ENCODE measurements at places on chromosomes 11 and 22.

- DNase-seq: no peak
Observed at GRCh38 chr11:111605681-111606080, 3.4 kb downstream of the SIK2 start.

- DNase-seq: no peak
Observed at GRCh38 chr11:62402226-62402959, 16.4 kb upstream of the SCGB1A1 start.

DNA sequence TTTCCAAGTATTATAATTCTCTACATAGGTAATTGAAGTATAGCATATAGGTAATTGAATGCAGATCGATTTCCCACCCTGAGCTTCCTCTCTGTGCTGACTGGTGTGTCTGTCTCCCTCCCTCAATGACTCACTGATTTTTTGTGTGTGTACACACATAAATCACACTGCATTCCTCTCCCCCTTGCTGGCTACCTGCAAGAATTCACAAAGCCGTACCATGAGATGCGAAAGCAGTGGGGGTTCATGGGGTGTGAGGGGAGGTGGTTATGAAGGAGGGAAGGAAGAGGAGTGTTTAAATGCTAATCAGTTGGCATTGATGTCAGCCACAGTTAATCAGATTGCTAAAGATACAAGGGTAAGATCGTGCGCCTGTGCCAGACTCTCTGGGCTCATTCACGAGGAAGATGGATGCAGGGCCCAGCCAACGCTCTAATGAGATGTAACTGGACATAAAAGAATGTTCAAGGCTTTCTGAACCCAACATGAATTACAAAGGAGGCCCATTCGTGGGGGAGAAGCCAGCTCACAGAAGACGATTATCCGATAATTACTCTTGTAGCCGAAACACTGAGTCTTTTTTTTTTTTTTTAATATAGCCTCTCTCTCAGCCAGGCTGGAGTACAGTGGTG lies 107.4 kb downstream of the SEZ6L start:
- no peak for DNase-seq

DNA sequence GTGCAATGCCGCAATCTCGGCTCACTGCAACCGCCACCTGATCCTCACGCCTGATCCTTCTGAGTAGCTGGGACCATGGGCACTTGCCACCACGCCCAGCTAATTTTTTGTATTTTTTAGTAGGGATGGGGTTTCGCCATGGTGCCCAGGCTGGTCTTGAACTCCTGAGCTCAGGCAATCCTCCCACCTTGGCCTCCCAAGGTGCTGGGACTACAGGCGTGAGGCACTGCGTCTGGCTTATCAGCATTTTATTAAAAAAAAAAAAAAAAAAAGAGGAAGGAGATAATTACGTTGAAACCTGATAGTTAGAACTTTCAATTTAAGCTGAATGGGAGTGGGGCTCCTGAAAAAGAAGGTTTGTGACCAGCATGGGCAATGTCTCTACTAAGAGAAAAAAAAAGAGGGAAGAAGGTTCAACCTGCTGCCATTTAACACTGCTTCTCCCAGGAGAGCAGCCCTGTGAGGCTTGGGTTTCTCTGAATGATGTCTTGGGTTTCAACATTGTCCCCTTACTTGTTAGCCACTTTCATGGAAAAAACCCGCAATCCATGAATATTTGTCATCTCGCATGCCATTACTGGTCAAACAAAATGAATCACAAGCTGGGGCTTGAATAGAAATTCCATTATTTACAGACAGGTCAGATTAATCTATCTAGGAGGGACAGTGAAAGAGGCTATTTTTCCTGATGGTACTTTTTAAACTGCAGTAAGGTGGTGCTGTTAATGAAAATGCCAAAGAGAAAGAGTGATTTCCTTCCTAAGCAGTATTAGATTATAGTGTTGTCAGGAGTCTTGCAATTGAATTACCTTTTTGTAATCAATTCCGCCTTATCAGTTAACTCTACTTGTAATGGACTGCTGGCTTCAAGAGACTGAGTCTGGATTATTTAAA lies 72.5 kb downstream of the PACS1 start:
- DNase-seq: no peak

GRCh38 chr11:66510271-66510989 lies at the start of gene BBS1:
Gene BBS1, plus strand, starts transcription at chr11:66510635. Its CDS starts 25 bp downstream, at chr11:66510660.
- DNase-seq: peak; percentile 86

- no peak for DNase-seq
Observed at GRCh38 chr11:101434026-101434643, 149.7 kb downstream of the TRPC6 start.

GRCh38 chr11:10304495-10305261 lies at the start of gene ADM:
Gene ADM, plus strand, starts transcription at chr11:10305073. Its CDS starts 628 bp downstream, at chr11:10305701.
- no peak for DNase-seq

DNA sequence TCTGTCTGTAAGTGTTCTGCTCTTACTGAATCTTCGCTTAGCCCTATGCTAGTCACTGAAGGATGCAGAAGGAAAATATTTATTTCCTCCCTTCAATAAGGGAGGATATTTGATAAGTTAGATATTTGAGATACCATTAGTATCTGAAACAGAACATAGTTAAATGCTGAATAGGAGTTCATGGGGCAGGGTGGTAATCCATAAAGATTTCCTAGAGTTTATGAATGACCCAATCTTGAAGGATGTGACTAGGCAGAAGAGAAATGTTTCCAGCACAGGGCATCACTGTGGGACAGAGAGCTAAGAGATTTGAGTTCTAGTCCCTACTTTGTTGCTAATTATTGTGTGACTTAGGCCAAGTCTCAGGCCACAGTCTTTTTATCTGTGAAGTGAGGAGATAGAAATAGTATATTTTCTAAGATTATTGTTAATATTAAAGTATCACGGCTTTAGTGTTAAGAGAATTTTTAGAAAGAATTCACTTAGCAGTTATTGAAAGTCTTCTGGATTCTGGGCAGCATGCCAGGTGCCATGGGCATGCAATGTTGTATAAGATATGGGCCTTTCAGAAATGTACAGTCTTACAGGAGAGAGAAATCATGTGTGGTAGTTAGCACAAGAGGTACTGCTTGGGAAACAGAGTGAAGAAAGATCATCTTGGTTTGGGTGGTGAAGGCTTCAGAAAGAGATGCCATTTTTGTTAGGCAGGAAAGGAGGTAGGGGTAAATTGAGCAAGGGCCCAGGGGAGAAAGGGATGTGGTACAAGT lies 24.0 kb downstream of the SWAP70 start:
- DNase-seq: peak; percentile 51

DNA sequence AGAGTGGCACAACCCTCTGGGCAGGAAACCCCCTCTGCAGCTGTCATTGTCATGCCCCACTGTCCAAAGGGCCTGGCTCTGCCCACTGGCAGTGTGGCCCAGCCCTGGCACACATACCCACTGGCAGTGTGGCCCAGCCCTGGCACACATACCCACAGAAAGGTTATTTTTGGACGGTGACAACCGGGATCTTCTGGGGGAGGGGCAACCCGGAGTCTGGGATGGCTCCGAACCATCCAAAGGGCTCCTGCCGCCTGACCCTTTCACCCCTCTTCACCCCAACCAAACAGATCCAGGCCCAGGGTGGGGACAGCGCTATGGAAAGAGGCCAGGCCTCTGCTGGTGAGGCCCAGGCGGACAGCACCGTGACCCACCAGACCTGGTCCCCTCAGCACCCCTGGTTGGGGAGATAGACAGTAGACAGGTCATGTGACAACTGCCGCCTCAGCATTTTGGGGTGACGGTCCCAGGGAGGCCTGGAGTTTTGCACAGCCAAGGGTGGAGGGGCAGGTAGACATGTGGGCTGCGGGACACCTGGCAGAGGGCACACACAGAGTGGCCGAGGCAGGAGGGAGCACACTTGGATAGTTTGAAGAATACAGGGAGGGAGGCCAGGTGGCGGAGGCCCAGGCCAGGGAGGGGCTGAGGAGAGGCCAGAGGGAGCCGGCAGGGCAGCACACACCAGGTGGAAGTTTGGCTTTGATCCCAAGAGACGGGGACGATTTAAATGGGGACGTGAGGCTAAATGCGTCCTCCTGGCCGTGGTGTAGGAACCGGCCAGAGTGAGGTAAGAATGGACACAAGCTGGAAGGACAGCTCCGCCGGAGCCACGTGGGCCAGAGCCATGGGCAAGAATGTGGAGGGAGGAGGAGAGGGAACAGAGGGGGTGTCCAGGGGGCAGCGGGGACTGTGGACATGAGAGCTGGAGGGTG lies 2.9 kb downstream of the MAPK12 start:
- DNase-seq: no peak

DNA sequence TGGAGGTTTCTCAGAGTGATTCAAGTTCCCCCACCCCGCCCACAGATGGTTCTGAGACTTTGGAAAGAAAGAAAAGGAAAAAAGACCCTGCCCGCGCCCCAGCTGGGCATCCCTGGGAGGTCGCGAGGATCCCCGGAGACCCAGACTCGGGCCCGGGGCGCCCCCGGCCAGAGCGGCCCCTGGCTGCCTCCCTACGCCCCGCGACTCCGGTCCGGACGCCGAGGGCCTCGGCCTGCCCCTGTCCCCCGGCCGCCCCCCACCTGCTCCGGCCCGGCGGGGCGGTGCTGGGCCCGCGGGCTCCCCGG lies 2.3 kb upstream of the AIFM3 start:
- no peak for DNase-seq

DNA sequence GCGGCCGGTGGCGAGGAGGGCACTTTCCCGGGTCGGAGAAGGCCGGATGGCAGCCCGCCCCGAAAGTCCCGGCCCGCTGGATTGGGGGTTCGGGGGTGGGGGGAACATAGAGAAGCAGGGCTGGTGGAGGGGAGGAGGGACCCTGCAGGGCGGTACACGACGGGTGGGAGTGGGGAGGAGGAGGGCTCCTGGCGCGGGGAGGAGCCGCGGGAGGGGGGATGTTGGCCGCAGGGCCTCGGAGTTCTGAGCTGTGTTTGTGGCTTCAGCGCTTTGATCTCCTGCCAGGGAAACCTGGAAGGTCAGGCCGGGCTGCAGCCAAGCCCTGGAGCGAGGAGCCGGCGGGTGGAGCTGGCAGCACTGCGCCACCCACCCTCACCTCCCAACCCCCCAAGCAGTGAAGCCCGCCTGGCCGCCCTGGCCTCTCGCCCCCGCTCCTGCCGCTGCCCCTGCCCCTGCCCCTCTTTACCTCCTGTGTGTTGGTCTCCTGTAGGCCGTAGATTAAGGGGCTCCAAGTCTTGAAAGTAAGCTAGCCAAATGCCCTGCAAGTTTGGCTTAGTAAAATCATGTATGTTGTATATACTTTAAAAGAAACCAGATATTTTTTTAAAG lies 30.9 kb downstream of the C22orf31 start:
- no peak for DNase-seq

DNA sequence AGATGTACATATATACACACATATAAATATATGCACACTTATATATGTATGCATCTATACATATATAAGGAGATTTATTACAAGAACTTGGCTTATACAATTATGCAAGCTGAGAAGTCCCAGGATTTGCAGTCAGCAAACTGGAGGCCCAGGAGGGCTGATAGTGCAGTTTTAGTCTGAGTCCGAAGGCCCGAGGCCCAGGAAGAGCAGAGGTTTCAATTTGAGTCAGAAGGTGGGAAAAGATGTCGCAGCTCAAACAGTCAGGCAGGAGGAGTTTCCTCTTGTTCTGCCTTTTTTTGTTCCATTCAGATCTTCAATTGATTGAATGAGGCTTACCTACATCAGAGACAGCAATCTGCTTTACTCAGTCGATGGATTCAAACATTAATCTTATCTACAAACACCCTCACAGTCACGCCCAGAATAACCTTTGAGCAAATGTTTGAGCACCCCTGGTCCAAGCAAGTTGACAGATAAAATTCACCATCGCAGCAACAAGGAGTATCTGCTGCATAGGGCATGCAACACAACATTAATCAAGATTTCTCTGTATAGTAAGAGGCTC lies 4.0 kb upstream of the SGSM1 start:
- DNase-seq: no peak

- DNase-seq: no peak
Observed at GRCh38 chr11:62004473-62004872, 37.0 kb upstream of the FTH1 start.

- DNase-seq: peak; percentile 74
Observed at GRCh38 chr22:23385678-23386631, 194.1 kb downstream of the IGLL1 start.

DNA sequence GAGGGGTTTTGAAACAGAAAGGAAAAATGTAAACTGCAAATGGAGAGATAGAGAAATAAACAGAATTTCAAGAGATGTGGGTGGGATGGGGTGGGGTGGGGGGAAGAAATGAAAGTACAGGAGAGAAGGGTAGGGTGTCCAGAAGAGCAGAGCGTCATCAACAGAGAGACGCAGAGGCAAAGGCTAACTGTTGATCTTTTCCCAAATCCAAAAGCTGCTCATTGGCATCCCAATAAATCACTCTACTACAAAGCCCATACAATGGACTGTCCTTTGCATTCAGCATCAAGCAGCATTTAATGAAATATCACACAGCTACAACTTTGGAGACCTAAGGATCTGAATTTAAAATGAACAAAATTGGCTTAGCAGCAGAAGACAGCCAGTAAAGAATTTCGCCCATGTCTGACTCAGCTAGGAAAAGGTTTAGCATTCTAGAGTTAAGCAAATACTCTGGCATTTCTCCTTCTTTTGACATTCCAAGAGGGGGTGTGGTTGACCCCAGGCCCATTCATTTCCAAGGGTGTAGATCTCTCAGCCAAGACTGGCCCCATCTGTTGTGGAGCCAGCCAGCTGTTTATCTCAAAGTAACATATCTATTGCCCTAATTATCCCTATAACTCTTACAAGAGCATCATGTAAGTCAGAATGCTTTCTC lies 1.5 kb downstream of the RAB30 start:
- no peak for DNase-seq

GRCh38 chr11:70568035-70568813 lies 169.9 kb downstream of the CTTN start:
- no peak for DNase-seq

DNA sequence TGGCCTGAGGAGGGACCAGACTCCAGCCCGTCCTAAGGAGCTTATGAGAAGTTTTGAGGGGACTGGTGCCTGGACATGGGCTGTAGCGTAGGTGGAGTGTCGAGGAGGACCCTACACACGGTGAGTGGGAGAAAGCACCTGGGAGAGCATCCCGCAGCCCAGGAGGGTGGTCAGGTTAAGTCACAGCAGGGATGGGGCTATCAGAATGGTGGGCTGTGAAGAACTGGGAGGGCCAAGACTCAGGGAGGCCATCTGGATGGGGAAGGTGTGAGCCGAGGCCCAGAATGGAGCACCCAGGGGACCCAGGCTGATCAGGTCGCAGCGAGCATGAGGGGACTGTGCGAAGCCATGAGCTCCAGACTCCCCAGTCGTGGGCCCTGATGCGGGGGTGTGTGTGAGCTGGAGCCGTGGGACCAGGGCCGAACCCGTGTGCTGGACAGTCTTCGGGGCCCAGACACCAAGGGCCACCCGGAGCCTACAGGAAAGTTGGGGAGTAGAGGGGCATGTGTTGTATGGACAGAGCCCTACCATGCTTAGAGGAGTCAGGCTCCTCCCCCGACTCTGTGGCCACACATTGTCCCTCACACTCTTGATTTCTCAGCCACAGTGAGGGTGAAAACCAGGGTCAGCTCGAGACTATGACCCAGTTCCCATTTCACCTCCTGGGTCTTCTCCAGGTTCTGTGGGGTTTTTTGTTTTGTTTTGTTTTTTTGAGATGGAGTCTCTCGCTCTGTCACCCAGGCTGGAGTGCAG lies 54.3 kb downstream of the BCR start:
- DNase-seq: no peak

DNA sequence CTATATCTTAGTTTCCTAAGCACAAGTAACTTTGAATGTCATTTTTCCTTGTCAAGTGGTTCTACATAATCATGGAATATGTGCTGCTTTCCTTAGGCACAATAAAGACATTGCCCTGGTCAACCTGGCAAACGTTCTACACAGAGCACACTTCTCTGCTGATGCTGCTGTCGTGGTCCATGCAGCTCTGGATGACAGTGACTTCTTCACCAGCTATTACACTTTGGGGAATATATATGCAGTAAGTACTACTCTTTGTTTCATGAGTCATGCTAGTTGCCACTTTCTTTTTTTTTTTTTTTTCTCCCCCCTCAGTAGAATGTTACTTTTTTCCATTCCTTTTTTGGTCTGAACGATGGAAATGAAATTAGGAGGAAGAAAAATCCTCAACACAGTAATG lies 38.5 kb downstream of the TTC17 start:
- DNase-seq: no peak

Measured in hematopoietic multipotent progenitor cell treated with erythropoietin and hydrocortisone succinate and interleukin-3 and kit ligand, for 15 days (in vitro differentiated cells).